ENCODE measurements at places on chromosomes 5 and 9.
A peak's percentile ranks its signal among the peaks of the same experiment; 100 is the strongest.

- no peak for DNase-seq
Measured at GRCh38 chr9:5764130-5764868, 68.6 kb downstream of the ERMP1 start.

DNA sequence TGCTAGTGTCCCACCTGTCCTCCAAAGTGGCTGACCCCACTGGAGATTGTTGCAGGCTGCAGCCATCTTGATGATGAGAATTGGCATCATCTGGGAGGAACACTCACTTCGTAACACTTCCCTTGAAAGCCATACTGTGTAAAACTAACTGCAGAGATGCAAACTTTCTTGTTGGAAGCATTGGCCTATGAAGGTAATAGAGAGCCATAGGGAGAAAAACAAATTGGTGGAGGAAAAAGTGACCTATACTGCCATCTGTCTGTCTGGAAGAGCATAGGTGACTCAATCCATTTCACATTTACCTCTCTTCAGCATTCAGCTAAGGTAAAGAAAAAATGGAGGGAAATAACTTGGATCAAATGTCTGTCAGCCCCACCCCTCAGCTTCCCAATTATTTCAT, 473.4 kb downstream of the NTRK2 start:
- no peak for DNase-seq

GRCh38 chr5:131431794-131432193, 167.9 kb downstream of the CDC42SE2 start:
- DNase-seq: no peak

DNA sequence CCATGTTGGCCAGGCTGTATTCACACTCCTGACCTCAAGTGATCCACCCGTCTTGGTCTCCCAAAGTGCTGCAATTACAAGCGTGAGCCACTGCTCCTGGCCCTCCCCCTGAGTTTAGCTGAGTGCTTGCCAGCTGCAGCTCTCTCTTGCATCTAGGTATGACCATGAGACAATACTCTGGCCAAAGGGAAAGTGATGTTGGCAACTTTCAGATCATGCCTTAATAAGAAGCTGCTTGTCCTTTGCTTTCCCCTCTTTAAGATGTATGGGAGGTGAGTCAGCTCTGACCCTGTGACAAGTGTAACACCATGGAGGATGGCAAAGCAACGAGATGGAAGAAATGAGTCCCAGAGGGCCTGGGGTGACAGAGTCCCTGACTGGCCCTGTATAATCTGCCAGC, 18.7 kb upstream of the DCAF12 start:
- DNase-seq: peak; percentile 87

DNA sequence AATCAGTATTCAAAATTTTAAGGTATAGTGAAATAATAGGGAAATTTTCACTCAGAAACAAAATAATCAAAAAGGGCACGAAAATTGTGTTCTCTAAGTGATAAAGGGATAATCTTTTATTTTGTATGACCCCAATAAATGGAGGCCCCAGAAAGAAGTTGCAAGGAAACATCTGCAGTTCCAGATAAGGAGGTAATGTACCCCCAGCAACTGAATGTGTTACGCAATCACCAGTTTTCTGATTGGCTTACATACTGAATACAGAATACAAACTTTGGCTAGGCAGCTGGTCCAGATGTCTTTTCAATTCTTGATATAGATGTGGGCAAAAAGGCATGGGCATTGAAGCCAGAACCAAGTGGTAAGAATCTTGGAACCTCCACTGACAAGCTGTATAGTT, 1.7 kb upstream of the TOPORS start:
- DNase-seq: no peak

DNA sequence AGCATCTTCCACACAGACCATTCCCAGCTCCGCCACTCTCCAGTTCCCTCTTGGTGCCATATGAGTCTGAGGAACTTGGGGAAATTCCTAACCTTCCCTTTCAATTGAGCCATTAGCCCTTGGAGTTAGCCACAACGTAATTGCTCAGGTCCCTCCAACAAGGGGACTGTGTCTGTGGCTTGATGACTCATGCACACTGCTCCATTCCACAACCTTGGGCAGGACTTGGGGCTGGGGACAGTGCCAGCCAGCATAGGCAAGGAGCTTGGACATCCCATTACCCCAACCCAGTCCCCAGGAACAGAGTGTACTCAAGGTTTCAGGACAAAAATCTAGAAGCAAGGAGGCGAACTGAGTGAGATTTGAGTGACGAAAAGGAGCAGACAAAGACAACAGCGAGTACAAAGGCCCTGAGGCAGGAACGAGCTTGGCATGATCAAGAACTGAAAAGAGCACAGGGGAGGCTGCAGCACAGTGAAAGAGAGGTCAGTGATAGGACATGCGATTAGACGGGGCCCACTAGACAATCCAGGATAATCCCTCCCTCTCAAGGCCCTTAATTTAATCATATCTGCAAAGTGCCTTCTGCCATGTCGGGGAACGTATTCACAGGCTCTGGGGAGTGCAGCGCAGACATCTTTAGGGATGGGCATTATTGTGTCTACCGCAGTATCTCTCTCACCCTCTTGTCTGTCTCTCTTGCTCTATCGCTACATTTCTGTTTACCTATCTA, 16.0 kb upstream of the JADE2 start:
- no peak for DNase-seq

DNA sequence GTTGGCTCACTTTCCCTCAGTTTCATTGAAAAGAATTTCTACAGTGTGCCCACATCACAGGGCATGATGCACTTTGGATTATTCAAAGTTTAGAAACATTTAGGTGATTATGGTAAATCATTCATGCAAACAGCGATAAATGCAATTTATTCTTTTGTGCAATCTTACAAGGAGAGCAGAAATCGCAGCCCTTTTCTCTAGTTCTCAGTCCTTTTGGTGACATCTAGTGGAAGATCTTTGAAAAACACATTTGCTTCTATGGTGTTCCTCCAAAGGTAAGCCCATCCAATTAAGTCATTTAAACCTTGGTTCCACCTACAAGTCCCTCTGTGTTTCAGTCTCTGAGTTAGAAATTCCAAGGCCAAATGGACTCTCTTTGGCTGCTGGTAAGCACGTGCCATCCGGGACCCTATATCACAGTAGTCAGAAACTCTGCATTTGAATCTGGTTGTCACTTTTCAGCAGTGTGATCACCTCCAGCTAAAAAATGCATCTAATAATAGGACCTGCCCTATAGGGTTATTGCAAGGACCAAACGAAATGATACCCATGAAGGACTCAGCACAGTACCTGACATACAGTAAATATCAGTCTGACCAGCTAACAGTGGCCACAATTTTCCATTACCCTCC, 66.4 kb downstream of the MACROH2A1 start:
- DNase-seq: peak; percentile 93

GRCh38 chr9:84709056-84709455, 39.5 kb downstream of the NTRK2 start:
- DNase-seq: no peak

- peak; percentile 96 for DNase-seq
Measured at GRCh38 chr9:34651876-34652601, at the start of gene IL11RA. TSS of gene IL11RA (plus strand) at chr9:34652185. CDS start at chr9:34655218, 3,033 bp downstream.

- DNase-seq: no peak
Measured at GRCh38 chr5:10733426-10733825, 27.6 kb downstream of the DAP start.

Data from osteoblast (primary cell).